ENCODE measurements at places on chromosomes 2 and 18.

DNA sequence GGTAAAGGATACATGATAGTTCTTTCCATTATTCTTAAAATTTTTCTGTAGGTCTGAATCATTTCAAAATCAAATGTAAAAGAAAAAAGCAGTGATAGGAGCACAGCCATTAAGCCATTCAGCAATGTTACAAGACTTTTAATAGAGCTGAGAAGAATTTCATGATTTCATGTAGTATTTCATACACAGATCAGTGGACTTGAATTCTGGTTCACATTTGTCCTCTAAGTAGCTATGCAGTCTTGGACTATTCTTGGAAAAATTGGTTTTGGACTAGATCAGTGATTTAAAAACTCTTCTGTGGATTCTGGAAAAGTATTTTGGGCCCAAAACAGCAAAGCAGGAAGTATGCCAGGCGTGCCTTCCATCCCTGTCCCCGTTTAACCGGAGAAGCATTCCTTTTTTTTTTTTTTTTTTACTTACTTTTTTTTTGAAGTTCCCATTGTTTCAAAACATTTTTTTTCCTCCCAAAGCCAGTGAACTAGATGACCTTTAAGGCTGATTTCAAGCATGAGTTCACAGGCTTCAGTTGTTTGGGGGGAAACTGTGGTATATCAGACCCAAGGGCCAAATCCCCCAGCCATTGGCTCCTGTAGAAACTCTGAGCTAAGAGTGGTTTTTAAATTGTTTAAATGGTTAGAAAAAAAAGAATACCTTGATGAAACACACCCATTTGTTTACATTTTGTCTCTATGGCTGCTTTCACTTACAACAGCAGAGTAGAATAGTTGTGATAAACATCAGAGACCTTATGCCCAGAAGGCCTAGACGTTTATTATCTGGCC is 17.5 kb upstream of the POLI start:
- no peak for DNase-seq

DNA sequence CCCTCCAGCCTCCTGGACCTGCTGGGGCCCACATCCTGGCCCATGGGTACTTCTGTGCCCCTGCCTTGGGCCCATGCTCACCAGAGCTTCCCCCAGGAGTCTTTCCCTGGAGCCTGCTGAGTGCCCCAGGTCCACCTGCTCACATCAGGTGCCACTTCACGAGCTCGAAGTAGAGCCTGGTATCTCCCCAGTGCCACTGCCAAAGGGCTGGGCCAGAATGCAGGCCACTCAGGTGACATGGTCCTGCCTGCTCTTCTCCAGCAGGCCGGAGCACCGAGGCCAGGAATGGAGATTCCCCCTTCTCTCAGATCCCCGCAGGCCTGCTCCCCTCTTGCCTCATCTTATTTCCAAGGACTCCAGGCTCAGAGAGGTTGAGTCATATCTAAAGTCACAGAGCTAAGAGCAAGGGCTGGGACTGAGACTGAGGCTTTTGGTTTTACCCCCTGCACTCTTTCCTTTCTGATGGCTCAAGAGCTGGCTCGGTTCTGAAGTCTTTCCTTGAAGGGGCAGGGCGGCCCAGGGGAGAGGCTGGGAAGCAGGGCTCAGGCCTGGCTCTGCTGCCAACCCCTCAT is 79.2 kb downstream of the HS1BP3 start:
- DNase-seq = no peak

GRCh38 chr2:43593254-43593653 is 2.6 kb downstream of the THADA start:
- DNase-seq = no peak

- DNase-seq = no peak
Measured at GRCh38 chr2:141967980-141968379, 162.8 kb downstream of the LRP1B start.

GRCh38 chr2:26191316-26192159 is 18.6 kb downstream of the GAREM2 start:
- no peak for DNase-seq

DNA sequence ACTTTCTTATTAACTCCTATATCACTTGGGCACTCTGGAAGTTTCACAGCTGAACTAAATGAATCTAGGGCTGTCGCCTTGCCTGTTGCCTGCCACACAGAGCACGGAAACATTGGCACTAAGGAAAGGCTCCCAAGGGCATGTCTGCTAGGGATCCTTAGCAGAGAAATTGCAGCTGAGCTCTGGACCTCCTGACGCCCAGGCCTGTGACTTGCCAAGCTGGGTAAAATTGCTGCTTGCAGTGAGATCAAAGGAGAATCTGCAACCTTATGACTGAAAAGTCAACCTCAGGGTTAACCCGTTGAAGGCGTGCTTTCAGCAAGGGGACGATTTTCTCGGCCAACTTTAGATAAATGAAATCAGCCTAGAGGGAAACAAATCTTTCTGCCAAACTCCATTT is 189.8 kb downstream of the NCK2 start:
- no peak for DNase-seq

DNA sequence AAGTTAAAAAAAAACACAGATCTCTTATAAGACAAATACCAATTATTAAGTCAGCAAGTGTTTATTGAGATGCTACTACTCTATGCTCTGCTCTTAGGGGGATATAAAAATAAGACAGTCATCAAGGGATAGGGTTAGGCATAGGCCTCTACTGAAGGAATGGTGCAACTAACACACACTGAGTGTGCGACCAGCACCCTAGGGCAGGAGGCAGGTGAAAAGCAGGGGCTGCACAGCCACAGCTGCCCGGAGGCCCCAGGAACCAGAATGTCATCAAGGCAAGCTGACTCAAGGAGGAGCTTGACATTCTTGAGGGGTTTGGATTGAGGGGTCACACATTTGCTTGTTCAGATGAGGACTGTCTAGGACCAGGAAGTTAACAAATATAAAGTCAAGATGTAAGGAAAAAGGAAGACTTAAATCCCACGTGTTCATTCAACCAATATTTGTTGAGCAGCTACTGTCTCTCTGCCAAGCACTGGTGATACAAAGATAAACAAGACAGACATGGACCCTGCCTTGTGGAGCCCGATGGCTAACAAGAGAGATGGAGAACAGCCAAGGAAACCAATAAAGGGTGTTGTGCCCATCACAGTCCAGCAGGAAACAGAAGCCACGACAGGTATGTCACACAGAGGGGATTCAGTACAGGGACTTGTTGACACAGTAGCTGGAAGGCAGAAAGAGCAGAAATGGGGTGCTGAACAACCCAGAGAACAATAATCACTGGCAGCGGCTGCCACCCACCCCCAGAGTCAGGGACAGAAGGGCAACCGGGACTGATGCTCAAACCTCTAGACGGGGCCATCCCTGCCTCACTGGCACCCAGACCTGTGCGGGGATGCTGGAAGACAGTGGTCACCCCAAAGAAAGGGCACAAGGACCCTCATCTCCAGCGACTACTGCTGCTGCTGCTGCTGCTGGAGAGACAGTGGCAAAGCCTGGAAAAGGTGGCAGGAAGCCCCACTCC is 45.8 kb upstream of the MAL start:
- DNase-seq = no peak

All from D341Med (cell line).